ENCODE measurements at places on chromosomes 3 and 15. TPM values are rescaled to one million over a fixed set of nuclear protein-coding genes. Genes with fewer than 3 reads are reported as not detected.

DNA sequence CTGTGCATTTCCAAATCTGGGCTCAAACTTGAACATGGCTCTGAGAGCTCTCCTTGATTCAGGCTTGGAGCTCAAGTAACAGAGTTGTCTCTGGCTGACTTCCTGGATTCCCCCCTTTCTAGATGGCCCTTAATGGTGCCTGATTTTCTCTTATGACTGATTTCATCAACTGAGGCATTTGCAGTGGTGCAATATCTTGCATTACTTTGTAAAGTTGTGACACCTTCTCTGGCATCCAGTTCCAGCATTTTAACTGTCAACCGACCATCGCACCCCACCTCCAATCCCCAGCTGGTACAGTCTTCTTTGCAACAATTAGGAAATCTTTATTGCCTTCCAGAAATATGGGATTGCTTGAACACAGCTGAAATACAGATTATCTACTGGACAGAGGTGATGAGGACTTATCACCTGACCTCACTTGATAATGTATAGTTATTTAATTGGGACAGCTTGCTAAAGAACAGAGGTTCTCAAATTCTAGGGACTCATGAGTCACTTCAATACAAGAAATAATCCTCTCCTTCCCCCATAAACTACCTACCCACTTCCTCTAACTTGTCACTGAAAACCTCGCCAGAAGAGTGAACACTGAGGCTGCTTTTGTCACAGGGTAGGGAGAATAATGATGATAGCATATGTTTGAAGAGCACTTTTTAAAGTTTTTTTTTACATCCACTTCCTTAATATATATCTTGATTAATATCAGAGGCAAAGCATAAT lies 41.8 kb downstream of the FILIP1L start:
- H3K4me3 ChIP-seq, result no peak overlapping the region
- no peaks in the 10 kb centered on the region for H3K36me3 ChIP-seq

GRCh38 chr15:72912121-72912520 lies 128.6 kb upstream of the ADPGK start:
- no peaks in the 10 kb centered on the region for H3K27me3 ChIP-seq
- H3K4me3 ChIP-seq, result no peak overlapping the region
- no peak for DNase-seq
- no peak overlapping the region for H3K27ac ChIP-seq

DNA sequence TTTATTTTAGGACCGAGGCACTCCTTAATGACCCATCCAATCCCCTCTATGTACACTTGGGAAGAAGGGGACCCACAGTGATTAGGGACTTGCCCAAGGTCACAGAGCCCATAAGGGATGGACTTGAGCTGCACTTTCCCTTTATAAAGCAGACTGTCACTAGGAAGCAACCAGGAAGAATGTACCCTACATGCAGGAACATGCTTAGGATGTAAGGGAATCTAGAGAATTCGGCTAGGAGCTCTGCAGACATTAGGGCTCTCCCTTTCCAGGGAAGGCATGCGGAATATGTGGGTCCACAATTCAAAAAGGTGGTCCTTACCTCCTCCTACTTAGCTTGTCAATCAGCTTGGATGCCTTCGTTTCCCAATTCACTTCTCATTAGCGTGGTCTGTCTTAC lies 78.7 kb downstream of the TMEM266 start:
- no peak for DNase-seq
- H3K27ac ChIP-seq, result no peak overlapping the region
- H3K4me1 ChIP-seq, result no peaks in the 10 kb centered on the region
- no peaks in the 10 kb centered on the region for H3K27me3 ChIP-seq
- no peaks in the 10 kb centered on the region for H3K36me3 ChIP-seq

- H3K27ac ChIP-seq, result no peak overlapping the region
- H3K4me3 ChIP-seq, result no peak overlapping the region
- no peaks in the 10 kb centered on the region for H3K36me3 ChIP-seq
- no peak for DNase-seq
- H3K27me3 ChIP-seq, result no peaks in the 10 kb centered on the region
These were observed 95.0 kb upstream of the GADL1 start for GRCh38 chr3:30989276-30990030.

GRCh38 chr3:136141891-136142290 lies 54.2 kb downstream of the MSL2 start:
- no peak for DNase-seq
- no peaks in the 10 kb centered on the region for H3K4me1 ChIP-seq
- H3K27ac ChIP-seq, result peak overlapping the region; percentile 13
- H3K27me3 ChIP-seq, result no peaks in the 10 kb centered on the region
- H3K4me3 ChIP-seq, result no peak overlapping the region

DNA sequence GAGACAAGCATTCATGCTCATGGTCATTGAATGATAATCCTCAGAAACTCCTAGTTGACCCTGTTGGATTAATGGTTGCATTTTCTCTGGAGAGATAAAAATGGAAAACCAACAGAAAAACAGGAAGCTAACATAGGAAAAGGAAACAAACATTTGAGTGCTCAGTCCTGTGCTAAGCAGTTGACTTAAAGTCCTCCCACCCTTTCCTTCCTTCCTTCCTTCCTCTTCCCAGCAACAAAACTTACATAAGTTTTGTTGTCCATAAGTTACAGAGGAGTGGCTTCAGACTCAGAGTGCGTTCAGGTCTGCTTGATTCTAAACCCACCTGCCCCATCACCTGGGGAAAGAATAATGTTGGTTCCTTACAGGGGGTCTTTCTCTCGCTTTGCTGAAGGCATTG lies 163.8 kb upstream of the RGMA start:
- H3K4me1 ChIP-seq, result peaks cover 6% of the 10 kb centered on the region
- no peaks in the 10 kb centered on the region for H3K36me3 ChIP-seq
- no peak overlapping the region for H3K4me3 ChIP-seq
- H3K27me3 ChIP-seq, result no peaks in the 10 kb centered on the region

GRCh38 chr3:57939775-57940174 lies 68.4 kb upstream of the FLNB start:
- H3K27me3 ChIP-seq, result no peaks in the 10 kb centered on the region
- H3K4me1 ChIP-seq, result peaks cover 16% of the 10 kb centered on the region
- no peak overlapping the region for H3K27ac ChIP-seq
- no peaks in the 10 kb centered on the region for H3K36me3 ChIP-seq

DNA sequence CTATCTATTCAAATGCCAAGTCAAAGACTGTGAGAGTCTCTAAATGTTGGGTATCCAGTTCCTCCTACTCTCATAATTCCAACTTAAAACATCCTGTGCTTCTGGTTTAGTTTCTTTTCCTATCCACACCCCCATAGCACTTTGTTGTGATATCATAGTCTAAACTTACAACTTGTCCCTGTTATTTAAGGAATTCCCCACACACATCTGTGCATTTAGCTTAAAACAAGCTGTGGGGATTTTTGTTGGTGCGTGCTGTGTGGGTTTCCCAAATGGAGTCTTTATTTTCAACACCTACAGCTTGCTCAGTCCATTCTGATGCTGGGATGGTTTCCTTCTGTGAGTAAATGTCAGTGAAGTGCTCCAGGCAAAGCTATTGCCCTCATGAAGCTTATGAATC lies 167.3 kb downstream of the GMNC start:
- H3K36me3 ChIP-seq, result no peaks in the 10 kb centered on the region
- H3K27me3 ChIP-seq, result no peaks in the 10 kb centered on the region
- no peak overlapping the region for H3K4me3 ChIP-seq
- H3K27ac ChIP-seq, result no peak overlapping the region
- no peaks in the 10 kb centered on the region for H3K4me1 ChIP-seq

ALG3 gene
- 46.0 TPM for total RNA-seq

SLC51A gene
- total RNA-seq, result not detected

GOLGA6B gene
- not detected for total RNA-seq

DHFR2 gene
- total RNA-seq, result 1.2 TPM

All from gastrocnemius medialis (tissue), 4 donors.